ENCODE measurements at places on chromosomes 13 and 19.

- no peaks in the 10 kb centered on the region for H3K36me3 ChIP-seq
- H3K27ac ChIP-seq = no peak overlapping the region
- no peaks in the 10 kb centered on the region for H3K27me3 ChIP-seq
- no peak overlapping the region for H3K4me3 ChIP-seq
These were observed 99.0 kb downstream of the TM9SF2 start for GRCh38 chr13:99600318-99600717.

DNA sequence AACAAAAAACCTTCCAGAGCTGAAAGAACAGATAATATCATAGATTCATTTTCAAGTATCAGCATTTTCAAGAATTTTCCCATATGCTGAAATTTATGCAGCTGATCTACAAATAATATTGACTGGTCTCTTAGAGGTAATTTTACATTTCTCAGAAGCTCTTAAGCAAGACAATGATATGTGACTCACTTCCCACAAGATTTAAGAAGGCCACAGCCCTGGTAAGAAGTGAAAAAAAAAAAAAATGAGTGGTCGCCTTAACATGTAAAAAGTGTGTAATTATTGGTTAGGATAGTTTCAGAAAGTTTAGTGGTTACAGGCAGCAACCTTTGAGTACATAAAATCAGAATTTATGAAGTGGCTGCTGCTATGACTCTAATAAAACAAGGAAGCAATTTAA, 54.5 kb downstream of the NUFIP1 start:
- DNase-seq = no peak
- H3K4me3 ChIP-seq = no peak overlapping the region
- H3K4me1 ChIP-seq = peaks cover 44% of the 10 kb centered on the region
- H3K27me3 ChIP-seq = no peaks in the 10 kb centered on the region

DNA sequence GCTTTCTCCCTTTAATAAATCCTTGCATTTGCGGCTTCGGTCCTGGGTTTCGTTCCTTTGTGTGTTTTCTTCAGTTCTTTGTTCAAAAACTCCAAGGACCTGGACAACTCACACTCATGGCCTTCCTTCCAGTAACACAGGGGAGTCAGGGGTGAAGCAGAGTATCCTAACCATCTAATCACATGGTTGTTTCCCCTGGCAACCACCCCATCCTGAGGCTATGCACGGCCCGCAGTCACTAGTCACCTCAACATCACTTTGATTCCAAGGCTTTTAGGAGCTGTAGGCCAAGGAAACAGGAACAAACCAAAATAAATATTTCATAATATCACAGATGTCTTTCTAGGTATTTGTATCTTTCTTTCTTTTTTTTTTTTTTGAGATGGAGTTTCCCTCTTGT, 28.9 kb downstream of the ZNF101 start:
- no peak overlapping the region for H3K4me3 ChIP-seq
- H3K36me3 ChIP-seq = peaks cover 2% of the 10 kb centered on the region
- no peak for DNase-seq
- no peak overlapping the region for H3K27ac ChIP-seq

DNA sequence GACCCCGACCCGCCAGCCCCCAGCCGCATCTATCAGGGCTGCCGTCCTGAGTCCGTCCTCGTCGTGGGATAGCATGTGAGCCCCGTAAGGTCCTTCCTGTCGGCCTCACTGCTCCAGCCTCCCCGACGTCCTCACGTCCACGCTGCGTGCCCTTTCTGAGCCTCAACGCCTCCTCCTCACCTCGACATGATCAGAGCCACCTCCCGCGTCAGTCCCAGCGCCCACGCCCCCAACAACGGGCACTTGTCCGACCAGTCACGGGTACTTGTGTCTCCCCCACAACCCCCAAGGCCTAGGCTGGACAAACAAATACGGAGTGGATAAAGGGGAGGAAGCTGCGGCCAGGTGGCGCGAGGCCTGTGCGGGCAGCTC, 665 bp downstream of the ZNF497 start:
- peaks cover 8% of the 10 kb centered on the region for H3K27me3 ChIP-seq
- peak; percentile 81 for DNase-seq
- peak overlapping the region; percentile 82 for H3K4me3 ChIP-seq
- peaks cover 4% of the 10 kb centered on the region for H3K36me3 ChIP-seq
- peaks cover 16% of the 10 kb centered on the region for H3K4me1 ChIP-seq

- no peak overlapping the region for H3K27ac ChIP-seq
- H3K36me3 ChIP-seq = peaks cover 67% of the 10 kb centered on the region
- no peak for DNase-seq
- no peak overlapping the region for H3K4me3 ChIP-seq
- no peaks in the 10 kb centered on the region for H3K27me3 ChIP-seq
These were observed 92.3 kb downstream of the DOCK9 start for GRCh38 chr13:98885600-98885999.

- H3K36me3 ChIP-seq = no peaks in the 10 kb centered on the region
- H3K27ac ChIP-seq = peak overlapping the region; percentile 41
- no peak for DNase-seq
- H3K4me3 ChIP-seq = no peak overlapping the region
- peaks cover 12% of the 10 kb centered on the region for H3K4me1 ChIP-seq
- H3K27me3 ChIP-seq = no peaks in the 10 kb centered on the region
These were observed 247.3 kb upstream of the MAB21L1 start for GRCh38 chr13:35723821-35724220.

- H3K27me3 ChIP-seq = no peaks in the 10 kb centered on the region
- H3K4me1 ChIP-seq = no peaks in the 10 kb centered on the region
- DNase-seq = no peak
- H3K36me3 ChIP-seq = no peaks in the 10 kb centered on the region
- no peak overlapping the region for H3K4me3 ChIP-seq
These were observed 1487.2 kb upstream of the PRR20A start for GRCh38 chr13:55653497-55653896.

GRCh38 chr13:29577136-29578051, 18.1 kb downstream of the SLC7A1 start:
- no peak overlapping the region for H3K4me3 ChIP-seq
- H3K4me1 ChIP-seq = peaks cover 62% of the 10 kb centered on the region
- no peaks in the 10 kb centered on the region for H3K36me3 ChIP-seq

DNA sequence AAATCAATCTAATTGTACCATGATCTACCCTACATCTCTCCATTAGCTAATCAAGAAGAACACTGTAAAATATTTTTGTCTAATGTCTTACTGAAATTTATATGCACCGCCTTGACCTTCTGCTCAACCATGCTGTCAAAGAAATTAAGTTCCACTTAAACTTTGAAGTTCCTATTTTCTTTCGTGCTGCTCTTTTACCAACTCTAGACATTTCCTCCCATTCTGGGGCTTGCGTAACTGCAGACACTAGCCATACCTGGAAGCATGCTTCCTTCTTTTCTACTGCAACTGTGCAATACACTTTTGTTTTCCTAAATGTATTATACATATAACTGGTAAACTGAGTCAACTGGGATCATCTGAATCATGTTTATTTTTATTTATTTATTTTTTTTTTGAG, 8.5 kb upstream of the UBE2L5 start:
- peaks cover 24% of the 10 kb centered on the region for H3K4me1 ChIP-seq
- H3K27ac ChIP-seq = no peak overlapping the region
- no peak overlapping the region for H3K4me3 ChIP-seq
- no peaks in the 10 kb centered on the region for H3K27me3 ChIP-seq
- H3K36me3 ChIP-seq = no peaks in the 10 kb centered on the region

DNA sequence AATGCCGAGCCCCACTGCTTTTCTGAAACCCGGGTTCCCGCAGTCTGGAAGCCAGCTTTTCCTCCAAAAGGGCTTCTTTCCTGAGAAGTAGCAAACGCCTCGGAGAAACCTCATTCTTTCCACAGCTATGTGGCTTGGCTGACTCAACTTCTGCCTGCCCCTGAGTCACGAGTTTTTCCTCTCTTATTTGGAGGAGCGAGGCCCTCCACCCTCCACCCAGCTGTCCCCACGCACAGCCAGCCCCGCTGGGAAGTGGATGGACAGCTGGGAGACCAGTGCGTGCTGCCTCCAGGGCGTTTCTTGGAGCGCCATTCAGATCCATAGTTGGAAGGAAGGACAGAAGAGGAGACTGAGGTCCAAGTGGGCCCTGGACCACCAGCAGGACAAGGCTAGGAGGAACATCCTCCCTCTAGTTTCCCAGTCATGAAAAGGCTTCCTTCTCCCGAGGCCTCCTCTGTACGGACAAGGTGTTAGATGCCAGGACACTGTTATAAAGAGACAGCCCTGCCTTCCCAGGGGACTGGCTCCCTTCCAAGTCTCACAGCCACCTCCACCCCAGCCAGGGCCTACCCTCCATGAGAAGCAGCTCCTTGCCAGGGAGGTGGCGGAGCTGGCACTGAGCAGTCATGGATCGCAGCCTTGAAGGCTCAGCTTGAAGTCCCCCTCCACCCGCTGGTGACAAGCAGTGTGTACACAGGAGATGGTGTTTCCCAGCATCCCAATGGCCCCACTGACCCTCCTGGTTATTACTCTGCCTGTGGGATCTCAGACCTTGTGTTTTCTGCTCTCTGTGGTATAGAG, 2.5 kb upstream of the PLEKHF1 start:
- peak; percentile 89 for DNase-seq
- peaks cover 68% of the 10 kb centered on the region for H3K4me1 ChIP-seq
- peak overlapping the region; percentile 85 for H3K27ac ChIP-seq
- H3K27me3 ChIP-seq = no peaks in the 10 kb centered on the region
- H3K36me3 ChIP-seq = no peaks in the 10 kb centered on the region
